H7 (cell line): ENCODE measurements at places on chromosomes 16 and 17.
A peak's percentile ranks its signal among the peaks of the same experiment; 100 is the strongest.

DNA sequence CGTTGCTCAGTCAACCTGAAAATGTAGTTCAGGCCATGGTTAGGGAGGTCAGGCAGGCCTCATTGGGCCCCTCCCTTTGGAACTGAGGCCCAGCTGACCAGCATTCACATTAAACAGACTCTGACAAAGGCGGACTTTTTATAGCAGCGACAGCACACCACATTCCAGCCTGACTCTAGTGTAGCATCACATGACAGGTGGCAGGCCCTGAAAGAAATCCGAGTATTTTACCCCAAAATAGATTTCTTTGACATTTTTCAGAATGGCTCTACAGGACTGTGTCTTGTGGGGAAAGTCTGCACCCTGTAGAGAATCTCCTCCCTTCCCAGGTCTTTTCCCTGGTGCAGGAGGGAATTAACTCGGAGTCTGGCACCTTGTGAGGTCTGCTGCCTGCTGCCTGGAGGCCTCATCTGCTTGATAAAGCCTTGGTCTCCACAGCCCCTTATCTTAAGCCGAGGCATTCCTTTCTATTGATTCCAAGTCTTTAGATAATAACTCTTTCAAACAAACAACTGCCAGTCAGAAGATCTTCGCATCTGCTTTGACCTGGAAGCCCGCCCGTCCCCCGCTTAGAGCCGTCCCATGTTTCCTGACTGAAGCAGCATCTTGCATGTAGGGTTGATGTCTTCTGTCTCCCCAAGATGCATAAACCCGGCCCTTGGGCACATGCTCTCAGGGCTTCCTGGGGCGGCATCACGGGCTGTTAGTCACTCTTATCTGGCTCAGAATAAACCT, 44.0 kb upstream of the CAPN15 start:
- DNase-seq, result peak; percentile 84

DNA sequence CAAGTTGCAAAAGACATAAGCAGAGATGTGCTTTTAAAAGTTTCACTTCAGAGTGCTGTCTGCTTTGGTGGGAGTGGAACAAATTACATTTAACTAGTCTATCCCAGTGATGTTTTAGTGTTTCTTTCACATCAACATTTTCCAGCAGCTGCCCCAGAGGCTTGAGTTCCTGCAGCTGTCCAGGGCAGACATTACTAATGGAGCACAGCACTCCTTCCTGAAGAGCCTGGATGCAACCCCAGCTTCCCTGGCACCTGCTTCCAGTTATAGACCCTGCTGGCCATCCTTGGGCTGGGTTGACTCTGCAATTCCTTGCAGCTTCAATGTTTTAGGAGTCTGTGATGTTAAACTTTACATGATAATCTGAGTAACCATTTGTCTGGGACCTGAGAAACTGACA, 61.4 kb upstream of the PIRT start:
- no peak for DNase-seq

GRCh38 chr16:30005341-30006094, 5.3 kb downstream of the DOC2A start:
- peak; percentile 94 for DNase-seq

DNA sequence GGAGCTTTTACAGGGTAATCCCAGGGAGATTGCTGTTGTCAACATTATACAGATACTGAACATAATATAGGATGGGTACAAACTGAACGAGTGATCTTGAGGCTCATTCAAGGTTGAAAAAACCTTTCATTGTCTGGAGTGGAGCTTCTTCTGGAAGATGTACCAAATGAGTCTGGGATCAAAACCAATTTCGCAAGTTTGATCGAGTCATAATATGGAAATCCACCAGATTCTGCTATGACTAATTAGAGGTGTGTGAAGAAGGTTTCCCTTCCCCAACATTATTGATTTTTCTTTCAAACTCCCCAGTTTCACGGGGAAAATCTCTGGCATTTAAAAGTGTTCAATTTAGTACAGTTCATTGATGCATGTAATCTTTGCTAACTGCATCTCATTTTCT, 324.1 kb downstream of the ZFHX3 start:
- DNase-seq, result no peak

GRCh38 chr17:5410594-5411272, 8.7 kb downstream of the NUP88 start:
- DNase-seq, result no peak

- DNase-seq, result no peak
These were observed 21.5 kb downstream of the DCAF7 start for GRCh38 chr17:63571632-63572310.

DNA sequence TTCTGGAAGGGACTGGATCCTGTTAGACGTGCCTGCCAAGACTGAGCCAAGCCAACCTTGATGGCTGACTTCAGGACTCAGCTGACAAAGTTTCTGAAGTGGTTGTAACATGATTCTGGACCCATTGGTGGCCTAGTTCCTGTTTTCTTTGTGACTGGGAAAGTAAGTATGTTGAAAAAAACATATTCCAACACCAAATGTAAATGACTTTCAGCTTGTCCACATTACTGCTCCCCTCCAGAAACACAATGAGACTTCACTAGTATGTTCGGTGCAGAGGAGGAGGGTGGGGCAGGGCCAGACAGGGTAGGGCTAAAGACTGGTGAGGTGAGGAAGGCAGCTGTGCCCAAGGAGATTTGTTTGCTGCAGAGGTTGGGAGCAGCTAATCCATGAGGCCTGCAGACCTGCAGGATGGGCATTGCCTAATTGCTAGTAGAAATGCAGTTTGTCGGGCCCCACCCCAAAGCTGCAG, 26.4 kb downstream of the NMT1 start:
- no peak for DNase-seq

- DNase-seq, result no peak
These were observed 32.2 kb downstream of the HS3ST3A1 start for GRCh38 chr17:13569398-13570123.

GRCh38 chr16:50708373-50709060, 15.1 kb downstream of the NOD2 start:
- no peak for DNase-seq

DNA sequence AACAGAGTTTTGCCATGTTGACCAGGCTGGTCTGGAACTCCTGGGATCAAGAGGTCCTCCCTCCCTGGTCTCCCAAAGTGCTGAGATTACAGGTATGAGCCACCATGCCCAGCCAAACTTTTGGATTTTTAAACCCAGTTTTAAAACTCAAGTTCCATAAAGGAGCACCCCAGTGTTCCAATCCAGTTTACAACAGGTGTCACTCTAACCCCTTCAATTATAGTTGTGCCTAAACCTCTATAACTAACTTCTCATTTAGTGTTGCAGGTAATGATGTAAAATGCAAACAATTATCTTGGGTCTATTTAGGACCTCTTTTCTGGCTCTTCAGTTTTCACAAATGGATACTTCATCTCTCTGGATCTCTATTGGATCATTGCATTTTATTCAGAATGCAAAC, 7.8 kb upstream of the ADAP2 start:
- DNase-seq, result no peak

GRCh38 chr16:49592546-49593423, 219.2 kb downstream of the C16orf78 start:
- peak; percentile 88 for DNase-seq

DNA sequence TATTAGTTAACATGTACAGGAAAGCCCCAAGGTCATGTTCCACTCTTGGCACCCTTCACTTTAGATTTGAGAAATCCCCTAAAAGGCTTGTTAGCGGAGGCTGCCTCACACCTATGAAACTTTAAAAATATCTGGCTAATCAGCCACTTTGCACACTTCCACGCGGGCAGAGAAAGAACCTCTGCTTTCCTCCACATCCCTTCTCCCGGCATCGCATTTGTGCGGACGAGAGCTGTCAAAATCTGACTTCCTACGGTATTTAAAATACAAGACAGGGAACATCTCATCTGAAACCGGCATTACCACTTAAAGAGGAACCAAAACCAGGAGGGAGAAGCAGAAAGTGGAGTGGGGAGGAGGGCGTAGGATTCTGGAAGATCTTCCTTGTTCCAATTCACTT, 422.3 kb downstream of the TMEM114 start:
- DNase-seq, result no peak

GRCh38 chr17:31299624-31300023, 2.6 kb upstream of the OMG start:
- no peak for DNase-seq

- DNase-seq, result peak; percentile 91
These were observed 18.3 kb downstream of the CIITA start for GRCh38 chr16:10895053-10895946.

DNA sequence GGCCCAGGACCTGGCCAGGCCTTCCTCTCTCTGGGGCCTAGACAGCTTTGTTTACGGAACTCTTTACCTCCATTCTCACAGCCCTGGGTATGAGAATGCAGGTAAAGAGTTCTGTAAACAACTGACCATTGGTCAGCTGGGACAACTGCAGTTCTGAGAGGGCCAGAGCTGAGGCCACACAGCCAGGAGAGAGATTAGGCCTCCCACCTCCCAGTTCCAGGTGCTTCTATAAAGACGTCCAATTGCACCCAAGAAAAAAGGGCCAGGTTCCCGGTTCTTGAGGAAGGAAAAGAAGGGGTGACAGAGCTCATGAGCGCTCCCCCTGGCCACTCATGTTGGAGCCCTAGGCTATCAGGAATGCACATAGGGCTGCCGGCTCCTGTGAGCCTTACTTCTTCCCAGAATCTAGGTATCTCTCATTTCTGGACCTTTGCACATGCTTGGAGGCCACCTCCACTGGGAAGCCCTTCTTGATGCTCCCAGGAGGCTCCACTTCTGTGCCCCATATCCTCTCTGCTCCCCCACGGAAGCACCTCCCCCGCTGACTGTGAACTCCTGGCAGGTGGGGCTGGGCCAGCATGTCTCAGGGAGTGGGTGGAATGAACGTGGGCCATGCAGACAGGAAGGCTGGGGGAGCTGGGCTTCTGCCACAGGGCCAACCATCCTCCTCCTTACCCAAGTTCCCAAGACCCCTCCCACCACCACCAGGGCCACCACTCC, 13.1 kb downstream of the CNGB1 start:
- peak; percentile 68 for DNase-seq

DNA sequence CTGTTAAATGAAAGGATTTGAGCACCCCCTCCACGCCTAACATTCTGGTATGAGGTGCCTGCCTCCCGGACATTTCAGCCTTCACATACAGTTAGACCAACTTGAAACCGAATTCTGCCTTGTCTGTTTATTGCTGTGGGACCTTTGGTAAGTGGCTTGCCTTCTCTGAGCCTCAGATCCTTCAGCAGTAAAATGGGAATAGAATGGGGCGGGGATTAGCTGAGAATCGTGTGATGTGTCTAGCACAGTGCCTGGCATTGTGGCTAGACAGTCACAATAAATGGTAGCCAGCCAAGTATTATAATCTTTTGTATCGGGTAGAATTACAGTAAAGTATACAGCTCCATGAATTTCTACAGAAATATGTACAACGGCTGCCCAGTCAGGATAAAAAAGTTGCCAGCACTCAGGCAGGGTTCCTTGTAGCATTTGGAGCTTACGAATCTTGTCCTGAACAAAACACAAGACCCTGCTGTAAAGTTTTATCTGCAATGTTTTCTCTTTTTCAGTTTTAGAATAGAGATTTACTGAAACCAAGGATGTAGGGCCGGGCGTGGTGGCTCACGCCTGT, 786 bp downstream of the TMC7 start:
- DNase-seq, result no peak

GRCh38 chr17:69560987-69561441, 146.5 kb downstream of the MAP2K6 start:
- DNase-seq, result no peak

DNA sequence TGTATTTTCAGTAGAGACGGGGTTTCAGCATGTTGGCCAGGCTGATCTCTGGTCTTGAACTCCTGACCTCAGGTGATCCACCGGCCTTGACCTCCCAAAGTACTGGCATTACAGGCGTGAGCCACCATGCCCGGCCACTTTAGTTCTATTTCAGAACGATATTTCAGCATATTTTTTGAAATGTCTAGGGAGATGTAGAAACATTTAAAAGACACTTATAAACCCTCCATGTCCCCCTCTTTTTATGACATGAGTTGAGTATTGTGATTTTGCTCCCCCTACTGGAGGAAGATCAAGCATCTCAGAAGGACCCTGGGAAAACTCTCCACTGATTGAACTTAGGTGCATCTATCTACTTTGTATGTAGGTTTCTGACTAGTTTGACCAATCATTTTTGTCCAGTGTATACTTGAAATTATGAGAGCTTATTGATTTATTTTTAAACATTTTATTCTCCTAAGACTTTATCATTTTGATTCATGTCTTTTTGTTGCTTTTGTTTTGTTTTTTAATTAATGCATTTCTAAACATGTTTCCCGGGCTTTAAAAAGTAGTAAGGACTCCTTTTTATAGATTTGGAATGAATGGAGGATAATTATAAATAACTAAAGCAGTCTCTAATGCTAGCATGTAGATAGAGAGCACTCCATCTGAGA, 105.1 kb downstream of the CHD9 start:
- DNase-seq, result peak; percentile 19

- DNase-seq, result peak; percentile 85
These were observed 499 bp downstream of the PIP4K2B start for GRCh38 chr17:38798614-38799500.

DNA sequence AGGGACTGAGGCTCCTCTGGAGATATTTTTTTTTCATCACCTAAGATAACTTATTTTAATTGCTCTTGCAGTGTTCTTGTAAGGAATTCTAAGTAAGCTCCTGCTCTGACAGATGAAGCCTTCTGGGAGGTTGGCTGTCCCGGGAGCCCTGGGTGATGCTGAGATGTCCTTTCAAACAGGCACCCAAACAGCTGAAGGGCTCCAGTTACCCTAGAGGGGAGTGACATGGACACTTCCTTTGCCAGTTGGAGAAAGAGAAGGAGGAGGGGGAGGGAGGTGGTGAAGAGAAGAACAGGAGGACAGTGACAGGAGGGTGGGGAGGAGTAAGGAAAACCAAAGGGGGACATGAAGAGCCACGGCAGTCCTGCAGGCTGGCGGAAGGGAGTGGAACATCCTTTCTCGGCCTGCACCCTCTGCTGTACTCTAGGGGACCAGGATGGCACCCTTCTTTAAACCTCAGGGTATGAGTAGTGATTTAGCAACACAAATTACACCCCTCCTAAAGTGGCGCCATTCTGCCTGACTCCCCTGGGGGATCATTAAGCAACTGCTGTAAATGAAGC, 51.8 kb downstream of the MYH3 start:
- DNase-seq, result no peak

DNA sequence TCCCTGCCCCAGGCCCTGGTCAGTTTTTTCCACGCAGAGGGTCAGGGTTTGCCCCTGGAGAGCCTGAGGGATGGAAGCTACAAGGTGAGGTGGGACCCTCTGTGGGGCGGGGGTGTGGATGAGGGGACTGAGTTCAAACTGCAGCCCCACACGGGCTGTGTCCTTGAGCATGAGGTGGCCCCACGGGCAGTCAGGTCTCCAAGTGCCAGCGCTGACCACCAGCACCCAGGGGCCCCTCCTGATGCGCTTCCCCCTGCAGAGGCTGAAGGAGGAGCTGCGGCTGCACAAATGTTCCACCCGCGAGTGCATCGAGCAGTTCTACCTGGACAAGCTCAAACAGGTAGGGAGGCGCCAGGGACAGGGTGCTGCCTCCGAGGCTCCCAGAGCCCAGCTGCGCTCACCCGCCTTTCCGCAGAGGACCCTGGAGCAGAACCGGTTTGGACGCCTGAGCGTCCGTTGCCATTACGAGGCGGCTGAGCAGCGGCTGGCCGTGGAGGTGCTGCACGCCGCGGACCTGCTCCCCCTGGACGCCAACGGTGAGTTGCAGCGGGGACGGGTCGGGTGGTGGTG, 4.3 kb downstream of the TSR3 start:
- DNase-seq, result no peak

GRCh38 chr16:52293204-52293603, 253.7 kb downstream of the TOX3 start:
- no peak for DNase-seq
